ENCODE measurements at places on chromosomes 1 and 21.

DNA sequence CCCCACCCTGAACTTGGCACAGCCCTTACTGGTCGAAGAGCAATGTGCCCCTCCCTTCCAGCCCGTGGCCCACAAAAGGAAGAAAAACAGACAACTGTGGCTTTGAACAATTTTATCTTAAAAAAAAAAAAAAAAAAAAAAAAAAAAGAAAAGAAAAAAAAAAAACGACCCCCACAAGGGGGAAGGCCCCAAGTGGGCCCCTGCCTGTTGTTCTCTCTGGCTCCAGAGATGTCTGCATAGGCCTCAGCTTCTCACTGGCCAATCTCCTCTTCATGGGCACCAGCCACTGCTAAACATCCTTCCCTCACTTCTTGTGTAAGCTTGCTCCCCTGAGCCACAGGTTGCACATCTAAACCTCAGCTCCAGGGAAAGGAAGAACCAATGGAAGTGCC, 386 bp upstream of the TSTD1 start:
- DNase-seq: no peak

- DNase-seq: no peak
Observed at GRCh38 chr1:6942990-6943389, 157.7 kb downstream of the CAMTA1 start.

- peak; percentile 100 for DNase-seq
Observed at GRCh38 chr1:150235852-150236613, at the start of gene ANP32E. Gene ANP32E (minus strand): TSS chr1:150236112. CDS start chr1:150235786, 326 bp downstream.

- DNase-seq: no peak
Observed at GRCh38 chr1:242432491-242433095, 91.9 kb downstream of the PLD5 start.

DNA sequence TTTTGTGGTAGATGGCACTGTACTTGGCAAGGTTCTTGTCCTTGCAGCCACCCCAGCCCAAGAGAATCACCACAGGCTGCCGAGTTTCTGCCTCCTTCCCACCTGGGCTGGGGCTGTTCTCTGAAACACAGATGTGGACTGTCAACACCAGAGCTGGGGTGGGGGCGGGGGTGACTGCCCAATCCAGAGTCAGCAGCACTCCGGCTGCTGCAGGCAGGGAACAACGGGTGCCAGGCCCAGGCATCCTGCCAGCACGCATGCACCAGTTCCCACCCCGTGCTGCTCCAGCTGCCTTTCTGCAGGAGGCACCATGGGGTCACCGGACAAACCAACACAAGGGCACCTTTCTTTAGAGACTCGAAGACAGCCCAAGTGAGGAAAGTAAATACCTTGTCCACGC, 14.1 kb downstream of the TMEM53 start:
- no peak for DNase-seq

DNA sequence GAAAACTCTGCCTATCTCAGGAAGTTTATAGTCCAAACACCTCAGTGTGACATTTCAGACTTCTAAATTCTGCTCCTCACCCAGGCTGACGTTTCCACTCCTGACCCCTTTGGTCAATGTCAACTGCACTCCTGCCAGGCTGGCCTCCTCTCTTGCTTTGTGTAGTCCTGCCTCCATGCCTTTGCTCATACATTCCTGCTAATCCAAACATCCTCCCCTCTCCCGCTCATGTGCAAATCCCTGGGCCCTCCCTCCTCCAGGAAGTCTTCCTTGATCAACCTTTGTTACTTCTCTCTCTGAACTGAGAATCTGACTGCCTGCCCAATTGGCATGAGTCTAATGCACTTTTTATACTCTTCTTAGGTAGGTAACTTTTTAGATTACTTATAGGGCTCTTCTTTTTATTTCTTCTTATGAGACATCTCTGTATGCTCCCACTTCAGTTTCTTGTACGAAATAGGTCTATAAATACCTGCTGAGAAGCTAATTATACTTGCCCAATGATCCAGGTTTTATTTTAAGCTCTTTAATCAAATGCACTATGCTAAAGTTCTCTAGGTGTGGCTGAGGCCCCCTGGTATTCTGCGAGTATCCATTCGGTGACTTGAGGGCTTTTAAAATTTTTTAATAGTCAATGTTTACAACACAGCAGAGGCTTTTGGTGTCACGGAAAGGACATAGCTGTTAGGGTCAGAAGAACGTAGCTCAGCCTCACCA, 128.1 kb downstream of the PLXNA2 start:
- no peak for DNase-seq

GRCh38 chr21:26844258-26845065, 747 bp downstream of the ADAMTS1 start:
- no peak for DNase-seq

DNA sequence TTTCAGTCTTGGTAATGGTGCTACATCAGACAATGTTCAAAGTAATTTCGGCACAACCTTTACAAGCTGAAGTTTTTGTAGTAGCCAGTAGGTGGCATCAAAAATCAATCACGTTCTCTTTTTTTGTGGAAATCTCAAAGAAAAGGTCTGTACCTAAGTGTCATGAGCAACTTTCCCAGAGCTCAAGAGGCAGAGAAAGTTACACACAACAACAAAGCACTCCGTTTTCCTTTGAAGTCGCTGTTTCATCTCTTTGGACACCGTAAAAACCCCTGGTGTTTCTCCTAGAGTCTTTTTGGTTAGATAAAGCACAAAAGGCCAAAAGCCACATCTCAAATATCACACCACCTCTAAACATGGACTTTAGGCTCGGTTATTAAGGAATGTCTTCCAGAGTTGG, 131.6 kb downstream of the LHX8 start:
- DNase-seq: peak; percentile 1

DNA sequence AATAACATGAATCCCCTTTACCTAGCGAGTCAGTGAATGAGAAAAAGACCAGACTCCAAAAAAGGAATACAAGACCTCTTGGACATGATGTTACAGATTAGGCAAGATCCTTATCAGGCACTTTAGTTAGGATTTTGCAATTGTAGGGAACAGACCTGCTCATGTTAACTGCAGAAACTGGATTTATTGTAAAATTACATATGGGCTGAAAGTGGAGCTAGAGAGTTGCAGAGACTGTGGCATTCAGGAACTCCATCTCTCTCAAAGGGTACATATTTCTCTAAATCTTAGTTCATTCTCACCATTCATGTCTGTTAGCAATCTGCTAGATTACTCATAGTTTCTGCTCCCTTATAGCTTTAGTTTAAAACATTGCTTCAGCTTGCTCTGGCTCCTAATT, 142.2 kb downstream of the PAPPA2 start:
- no peak for DNase-seq

GRCh38 chr1:8040586-8040985, 14.5 kb upstream of the ERRFI1 start:
- peak; percentile 96 for DNase-seq

GRCh38 chr1:227127891-227128290, 187.8 kb downstream of the COQ8A start:
- no peak for DNase-seq

DNA sequence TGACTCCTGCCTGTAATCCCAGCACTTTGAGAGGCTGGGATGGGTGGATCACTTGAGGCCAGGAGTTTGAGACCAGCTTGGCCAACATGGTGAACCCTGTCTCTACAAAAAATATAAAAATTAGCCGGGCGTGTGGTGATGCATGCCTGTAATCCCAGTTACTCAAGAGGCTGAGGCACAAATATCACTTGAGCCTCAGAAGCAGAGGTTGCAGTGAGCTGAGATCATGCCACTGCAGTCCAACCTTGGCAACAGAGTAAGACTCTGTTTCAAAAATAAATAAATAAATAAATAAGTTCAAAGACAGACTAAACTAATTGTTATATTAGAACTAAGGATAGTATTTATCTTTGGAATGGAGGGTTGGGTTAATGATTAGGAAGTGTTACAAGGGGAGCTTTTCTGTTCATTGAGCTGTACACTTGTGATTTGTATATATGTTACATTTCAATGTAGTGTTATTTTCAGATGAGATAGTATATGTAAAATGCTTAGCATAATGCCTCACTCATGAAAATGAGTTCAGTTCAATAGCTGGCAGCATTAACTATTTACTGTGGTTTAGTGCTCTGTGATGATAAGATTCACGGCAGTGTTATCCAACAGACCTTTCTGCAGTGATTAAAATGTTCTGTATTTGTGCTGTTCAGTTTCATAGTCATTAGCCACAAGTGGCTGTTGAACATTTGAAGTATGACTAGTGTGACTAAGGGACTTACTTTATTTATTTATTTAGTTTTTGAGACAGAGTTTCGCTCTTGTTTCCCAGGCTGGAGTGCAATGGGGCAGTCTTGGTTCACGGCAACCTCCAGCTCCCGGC, 47.7 kb downstream of the OSBPL9 start:
- no peak for DNase-seq

- DNase-seq: no peak
Observed at GRCh38 chr1:116929961-116930592, 20.4 kb downstream of the PTGFRN start.

DNA sequence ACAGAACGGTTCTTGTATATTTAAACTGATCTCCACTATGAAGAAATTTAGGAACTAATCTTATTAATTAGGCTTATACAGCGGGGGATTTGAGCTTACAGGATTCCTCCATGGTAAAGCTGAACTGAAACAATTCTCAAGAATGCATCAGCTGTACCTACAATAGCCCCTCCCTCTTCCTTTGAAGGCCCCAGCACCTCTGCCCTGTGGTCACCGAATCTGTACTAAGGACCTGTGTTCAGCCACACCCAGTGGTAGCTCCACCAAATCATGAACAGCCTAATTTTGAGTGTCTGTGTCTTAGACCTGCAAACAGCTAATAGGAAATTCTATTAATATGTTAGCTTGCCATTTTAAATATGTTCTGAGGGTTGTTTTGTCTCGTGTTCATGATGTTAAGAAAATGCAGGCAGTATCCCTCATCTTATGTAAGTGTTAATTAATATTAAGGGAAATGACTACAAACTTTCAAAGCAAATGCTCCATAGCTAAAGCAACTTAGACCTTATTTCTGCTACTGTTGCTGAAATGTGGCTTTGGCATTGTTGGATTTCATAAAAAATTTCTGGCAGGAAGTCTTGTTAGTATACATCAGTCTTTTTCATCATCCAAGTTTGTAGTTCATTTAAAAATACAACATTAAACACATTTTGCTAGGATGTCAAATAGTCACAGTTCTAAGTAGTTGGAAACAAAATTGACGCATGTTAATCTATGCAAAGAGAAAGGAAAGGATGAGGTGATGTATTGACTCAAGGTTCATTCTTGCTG, 147.2 kb downstream of the NR5A2 start:
- DNase-seq: no peak

DNA sequence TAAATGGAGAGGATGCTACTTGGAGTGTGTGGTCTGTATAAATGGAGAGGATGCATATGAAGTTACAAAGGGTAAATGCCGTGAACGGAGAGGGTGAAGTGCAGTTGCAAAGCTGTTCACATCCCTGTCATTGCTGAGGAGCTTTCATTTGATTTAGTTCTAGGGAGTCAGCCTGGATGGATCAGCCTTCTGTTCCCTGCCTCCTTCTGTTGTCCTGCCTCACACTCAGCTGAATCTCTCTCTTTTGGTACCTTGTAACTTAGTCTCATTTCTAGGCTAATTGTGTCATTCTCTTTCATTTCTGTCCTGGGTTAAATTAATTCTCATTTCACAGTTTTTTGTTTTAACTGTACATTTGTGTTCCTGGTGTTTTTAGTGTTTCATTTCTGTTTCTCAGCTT, 133.2 kb upstream of the COL6A1 start:
- no peak for DNase-seq

DNA sequence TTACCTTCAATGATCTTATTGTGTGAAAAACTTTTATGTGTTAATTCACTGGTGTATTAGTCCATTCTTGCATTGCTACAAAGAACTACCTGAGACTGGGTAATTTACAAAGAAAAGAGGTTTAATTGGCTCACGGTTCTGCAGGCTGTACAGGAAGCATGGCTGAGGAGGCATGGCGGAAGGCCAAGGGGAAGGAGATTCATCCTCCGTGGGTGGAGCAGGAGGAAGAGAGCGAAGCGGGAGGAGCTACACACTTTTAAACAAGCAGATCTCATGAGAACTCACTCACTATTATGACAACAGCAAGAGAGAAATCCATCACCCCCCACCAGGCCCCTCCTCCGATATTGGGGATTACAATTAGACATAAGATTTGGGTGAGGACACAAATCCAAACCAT, 44.2 kb upstream of the RGS7 start:
- no peak for DNase-seq

DNA sequence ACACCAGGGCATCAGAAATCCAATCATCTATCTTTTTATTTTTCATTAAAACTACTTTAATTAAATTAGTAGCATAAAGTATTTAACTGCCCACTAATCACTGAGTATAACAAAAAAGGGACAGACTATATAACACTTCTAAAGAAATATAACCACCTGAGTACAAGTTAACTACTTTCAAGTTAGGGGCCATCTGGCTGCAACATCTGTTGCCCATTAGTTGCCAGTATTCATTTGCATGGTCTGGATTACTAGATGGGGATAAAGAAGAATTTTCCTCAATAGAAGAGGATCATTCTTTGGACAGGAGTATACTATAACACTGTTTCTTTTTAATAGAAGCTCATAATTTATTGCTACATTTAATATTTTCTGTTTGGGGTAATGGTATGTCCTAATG, 446.4 kb downstream of the AMY1C start:
- no peak for DNase-seq

DNA sequence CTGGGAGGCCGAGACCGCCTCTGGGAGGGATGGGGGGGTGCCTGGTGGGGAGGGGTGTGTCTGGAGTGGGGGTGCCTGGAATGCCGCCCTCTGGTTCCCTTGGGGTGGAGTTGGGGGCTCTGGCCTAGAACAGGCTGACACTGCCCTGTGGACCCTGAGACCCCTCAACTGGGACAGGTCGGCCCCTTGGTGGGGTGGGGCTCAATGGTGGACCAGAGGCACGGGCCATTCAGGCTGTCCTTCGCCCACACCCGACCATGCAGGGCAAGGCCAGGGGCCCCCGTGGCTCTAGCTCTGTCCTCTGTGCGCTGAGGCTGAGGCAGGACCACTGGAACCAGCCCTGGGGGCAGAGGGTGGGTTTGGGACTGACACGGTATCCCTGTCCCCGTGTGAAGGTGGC, 14.7 kb downstream of the PFKL start:
- DNase-seq: no peak

DNA sequence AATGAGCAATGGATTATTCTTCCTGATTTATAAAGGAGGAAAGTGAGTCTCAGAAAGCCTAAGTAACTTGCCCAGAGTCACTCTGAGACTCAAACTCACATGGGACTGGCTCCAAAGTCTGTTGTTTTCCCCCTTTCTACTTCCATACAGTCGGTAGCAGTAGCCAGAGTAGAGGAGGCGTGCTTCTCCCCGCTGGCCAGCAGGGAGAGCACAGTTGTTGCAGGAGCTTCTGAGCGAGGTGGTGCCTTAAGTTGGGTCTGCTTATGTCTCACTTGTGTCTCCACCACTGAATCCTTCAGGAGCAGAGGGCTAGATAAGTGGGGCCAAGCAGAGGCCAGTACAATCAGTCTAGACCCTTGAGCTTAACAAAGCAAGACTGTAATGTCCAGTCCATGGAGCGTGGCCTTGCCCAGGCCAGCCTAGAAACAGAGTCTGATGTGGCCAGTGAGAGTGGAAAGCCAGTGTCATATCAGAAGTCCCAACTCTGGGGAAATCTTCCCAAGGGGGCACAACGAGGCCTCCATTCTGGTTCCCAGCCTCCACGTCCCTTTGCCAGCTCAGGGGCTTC, 181.9 kb downstream of the ZSCAN20 start:
- no peak for DNase-seq

Measured in A549 (cell line).